Stimulated activated CD4-positive, alpha-beta T cell treated with anti-CD3 and anti-CD28 coated beads, Interleukin-1b, Interleukin-23, amount 100 ng/mL, for 4 hours (primary cell): ENCODE measurements at places on chromosomes 6 and 20.

DNA sequence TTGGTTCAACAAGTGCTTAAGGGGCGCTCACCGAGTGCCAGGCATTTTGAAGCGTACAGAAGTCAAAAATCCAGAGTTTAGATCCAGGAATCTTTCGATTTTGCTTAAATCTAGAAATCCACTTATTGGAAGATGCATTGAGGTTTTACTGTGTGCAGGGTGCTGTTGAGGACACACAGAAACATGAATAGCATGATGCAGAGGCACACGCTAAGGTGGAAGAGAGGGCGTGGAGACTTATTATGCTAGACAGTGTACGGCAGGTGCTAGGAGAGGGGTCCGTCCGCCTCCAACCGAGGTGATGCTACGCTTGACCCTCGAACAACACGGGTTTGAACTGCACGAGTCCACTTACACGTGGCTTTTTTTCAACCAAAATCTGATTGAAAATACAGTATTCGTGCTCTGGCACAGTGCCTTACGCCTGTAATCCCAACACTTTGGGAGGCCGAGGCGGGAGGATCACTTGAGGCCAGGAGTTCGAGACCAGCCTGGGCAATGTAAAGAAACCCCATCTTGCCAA is 1.0 kb upstream of the KIF13A start:
- no peak for DNase-seq

DNA sequence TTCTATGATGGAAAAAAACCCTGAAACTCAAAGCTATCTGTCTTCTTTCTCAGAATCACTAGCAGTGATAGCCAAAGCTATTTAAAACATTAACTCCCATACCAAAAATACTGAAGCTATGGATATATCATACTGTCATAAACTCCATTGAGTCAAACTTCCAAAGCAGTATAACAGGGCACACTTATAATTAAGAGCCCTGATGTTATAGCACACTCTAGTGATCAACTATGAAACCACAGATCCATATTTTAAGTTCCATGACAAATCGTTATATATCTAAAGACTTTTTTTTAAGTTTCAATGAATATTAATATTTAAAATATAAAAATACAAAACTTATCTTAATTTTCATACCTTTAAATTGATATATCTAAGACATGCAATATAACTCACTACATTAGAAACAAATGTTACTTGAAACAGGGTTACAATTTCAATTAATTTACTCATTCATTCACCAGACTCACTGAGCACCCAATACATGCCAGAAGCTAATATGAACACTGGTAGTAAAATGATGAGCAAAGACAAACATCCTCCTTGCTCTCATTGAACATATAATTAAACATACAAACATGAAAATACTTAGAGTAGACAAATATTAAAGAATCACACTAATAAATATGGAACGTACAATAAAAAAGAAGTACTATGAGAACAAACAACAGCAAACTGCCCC is 69.3 kb downstream of the IBTK start:
- DNase-seq = no peak

GRCh38 chr6:19999319-20000191 is 162.4 kb downstream of the ID4 start:
- no peak for DNase-seq

DNA sequence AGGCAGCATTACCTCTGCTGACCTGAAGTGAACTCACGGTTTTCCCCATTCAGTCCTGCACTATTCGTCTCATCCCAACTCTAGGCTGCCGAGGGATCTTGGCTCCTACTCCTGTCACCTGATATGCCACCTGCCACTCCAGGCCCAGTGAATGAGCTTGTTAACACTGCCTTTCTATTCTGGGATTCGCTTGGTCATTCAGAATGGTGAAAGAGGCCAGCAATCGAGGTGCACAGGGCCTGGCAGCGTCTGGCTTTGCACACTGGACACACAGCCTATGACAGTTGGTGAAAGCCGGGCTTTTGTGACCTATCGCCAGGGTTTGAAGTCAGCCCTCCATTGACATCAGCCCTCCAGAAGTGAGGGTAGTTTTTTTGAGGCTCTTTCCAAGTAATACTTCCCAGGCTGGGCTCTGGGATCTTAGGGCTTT is 59.3 kb upstream of the MYL9 start:
- no peak for DNase-seq
